ENCODE measurements at places on chromosomes 2 and 18. TPM values are rescaled to one million over a fixed set of nuclear protein-coding genes. Genes with fewer than 3 reads are reported as not detected.

PRSS56 gene
- not detected for total RNA-seq

FOXD4L1 gene
- total RNA-seq, result 0.16 TPM

RBBP8 gene
- total RNA-seq, result 66.6 TPM

- no peak overlapping the region for H3K4me3 ChIP-seq
- no peaks in the 10 kb centered on the region for H3K27me3 ChIP-seq
- no peak overlapping the region for H3K27ac ChIP-seq
- no peak for DNase-seq
- no peaks in the 10 kb centered on the region for H3K36me3 ChIP-seq
Measured at GRCh38 chr2:37837628-37838328, 87.3 kb upstream of the RMDN2 start.

DNA sequence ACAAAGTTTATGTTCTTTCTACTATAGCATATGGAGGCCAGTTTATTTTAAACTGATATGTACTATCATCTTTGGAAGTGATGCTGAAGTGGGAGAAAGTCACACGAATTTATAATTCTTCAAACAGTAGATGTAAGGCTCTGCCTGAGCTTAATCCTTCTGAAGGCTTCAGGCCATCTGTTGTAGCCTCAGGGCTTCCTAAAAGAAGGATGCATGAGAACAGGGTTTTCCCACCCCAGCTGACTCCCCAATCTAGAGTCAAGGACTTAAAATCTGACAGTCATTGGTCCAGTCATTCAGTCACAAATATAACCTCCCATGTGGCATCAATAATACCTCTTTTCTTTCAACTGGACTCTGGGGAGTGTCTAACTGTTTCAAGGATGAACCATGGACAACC is 330.5 kb downstream of the KCNS3 start:
- H3K27me3 ChIP-seq, result no peaks in the 10 kb centered on the region
- no peaks in the 10 kb centered on the region for H3K36me3 ChIP-seq
- DNase-seq, result no peak
- H3K4me3 ChIP-seq, result no peak overlapping the region
- H3K27ac ChIP-seq, result no peak overlapping the region

GRCh38 chr2:58146707-58147106 is 94.4 kb downstream of the FANCL start:
- no peaks in the 10 kb centered on the region for H3K36me3 ChIP-seq
- no peak overlapping the region for H3K27ac ChIP-seq
- H3K4me1 ChIP-seq, result no peaks in the 10 kb centered on the region
- H3K27me3 ChIP-seq, result no peaks in the 10 kb centered on the region
- no peak overlapping the region for H3K4me3 ChIP-seq

GRCh38 chr18:50651334-50651733 is 91.4 kb downstream of the MAPK4 start:
- H3K4me1 ChIP-seq, result no peaks in the 10 kb centered on the region
- no peak overlapping the region for H3K4me3 ChIP-seq
- H3K27me3 ChIP-seq, result no peaks in the 10 kb centered on the region
- H3K36me3 ChIP-seq, result no peaks in the 10 kb centered on the region
- DNase-seq, result no peak

- no peaks in the 10 kb centered on the region for H3K36me3 ChIP-seq
- DNase-seq, result no peak
Measured at GRCh38 chr2:29628108-29628745, 293.2 kb downstream of the ALK start.

DNA sequence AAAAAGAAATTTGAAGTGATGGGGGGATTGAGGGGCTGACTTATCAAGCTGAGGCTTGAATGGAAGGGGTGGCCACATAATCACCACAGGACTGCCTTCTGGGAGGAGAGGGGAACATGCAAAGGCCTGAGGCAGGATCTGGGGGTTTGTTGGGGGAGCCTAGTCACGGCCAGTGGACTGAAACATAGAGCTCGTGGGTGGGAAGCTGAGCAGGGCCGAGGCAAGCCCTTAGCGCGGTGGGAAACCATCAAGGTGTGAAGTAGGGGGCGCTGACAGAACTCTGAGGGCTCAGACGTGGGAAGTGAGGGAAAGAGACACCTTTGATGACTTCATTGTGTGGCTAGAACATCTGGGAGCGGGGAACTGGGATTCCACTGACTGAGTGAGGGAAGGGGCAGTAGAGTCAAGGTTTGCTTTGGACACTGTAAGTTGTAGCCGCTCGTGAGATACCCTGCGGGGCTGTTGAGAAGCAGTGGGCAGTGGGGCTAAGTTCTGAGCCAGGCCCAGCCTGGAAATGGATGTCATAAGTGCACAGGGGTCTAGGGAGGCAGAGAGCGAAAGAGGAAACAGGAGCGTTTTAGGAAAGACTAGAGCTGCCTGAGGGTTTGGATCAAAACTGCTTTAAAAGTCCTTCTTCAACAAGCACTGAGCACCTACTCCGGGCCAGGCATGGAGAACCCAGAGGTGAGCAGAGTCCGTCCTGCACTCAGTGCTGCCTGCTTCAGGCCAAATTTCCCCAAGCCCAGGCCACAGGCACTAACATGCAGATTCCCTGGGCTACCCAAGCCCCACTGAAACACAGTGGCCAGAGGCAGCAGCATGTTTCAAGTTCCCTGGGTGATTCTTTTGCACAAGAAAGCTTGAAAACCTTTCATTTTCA is 686 bp upstream of the SNORC start:
- no peak for DNase-seq
- no peaks in the 10 kb centered on the region for H3K27me3 ChIP-seq
- no peaks in the 10 kb centered on the region for H3K36me3 ChIP-seq

DNA sequence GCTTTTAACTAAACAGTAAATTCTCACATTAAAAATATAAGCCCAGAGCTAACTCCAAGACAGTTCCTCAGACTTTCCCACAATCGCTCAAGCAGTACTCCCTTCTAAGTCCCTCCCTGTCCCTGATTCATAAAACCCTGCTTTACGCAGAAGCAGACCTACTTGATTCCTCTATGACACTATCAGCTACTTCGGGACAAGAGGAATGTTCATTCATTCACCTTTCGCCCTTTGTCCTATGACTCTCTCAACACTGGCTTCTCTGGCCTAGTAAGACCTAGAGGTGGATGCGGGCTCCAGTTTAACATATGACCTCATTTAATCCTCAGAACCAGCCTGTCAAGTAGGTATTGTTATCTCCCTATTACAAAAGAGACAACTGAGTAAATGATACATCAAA is 10.2 kb downstream of the LPIN2 start:
- H3K36me3 ChIP-seq, result no peaks in the 10 kb centered on the region
- H3K27me3 ChIP-seq, result no peaks in the 10 kb centered on the region
- peaks cover 14% of the 10 kb centered on the region for H3K4me1 ChIP-seq

DNA sequence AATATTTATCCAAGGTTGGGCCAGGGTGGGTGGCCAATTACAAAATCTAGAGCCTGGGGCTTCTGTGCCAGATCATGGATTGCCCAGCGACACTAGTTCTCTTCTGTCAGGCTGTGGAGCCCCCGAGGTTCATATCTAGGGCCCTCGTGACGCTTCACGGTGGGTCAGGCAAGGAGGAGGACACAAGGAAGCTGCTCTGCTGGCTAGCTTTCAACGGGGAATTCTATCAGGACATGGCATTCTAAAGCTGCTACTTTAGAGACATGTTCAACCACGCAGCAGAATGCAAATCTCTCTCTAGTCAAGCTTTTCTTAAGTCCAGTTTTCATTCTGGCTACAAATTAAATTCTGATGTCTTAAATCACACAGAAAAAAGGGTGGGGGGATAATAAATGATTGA is 180.2 kb downstream of the THADA start:
- no peak overlapping the region for H3K4me3 ChIP-seq
- H3K36me3 ChIP-seq, result no peaks in the 10 kb centered on the region
- no peaks in the 10 kb centered on the region for H3K27me3 ChIP-seq
- DNase-seq, result no peak

GRCh38 chr2:46388881-46389280 is 90.5 kb upstream of the TMEM247 start:
- no peak for DNase-seq
- H3K4me1 ChIP-seq, result no peaks in the 10 kb centered on the region
- no peak overlapping the region for H3K4me3 ChIP-seq
- no peak overlapping the region for H3K27ac ChIP-seq
- no peaks in the 10 kb centered on the region for H3K27me3 ChIP-seq

DNA sequence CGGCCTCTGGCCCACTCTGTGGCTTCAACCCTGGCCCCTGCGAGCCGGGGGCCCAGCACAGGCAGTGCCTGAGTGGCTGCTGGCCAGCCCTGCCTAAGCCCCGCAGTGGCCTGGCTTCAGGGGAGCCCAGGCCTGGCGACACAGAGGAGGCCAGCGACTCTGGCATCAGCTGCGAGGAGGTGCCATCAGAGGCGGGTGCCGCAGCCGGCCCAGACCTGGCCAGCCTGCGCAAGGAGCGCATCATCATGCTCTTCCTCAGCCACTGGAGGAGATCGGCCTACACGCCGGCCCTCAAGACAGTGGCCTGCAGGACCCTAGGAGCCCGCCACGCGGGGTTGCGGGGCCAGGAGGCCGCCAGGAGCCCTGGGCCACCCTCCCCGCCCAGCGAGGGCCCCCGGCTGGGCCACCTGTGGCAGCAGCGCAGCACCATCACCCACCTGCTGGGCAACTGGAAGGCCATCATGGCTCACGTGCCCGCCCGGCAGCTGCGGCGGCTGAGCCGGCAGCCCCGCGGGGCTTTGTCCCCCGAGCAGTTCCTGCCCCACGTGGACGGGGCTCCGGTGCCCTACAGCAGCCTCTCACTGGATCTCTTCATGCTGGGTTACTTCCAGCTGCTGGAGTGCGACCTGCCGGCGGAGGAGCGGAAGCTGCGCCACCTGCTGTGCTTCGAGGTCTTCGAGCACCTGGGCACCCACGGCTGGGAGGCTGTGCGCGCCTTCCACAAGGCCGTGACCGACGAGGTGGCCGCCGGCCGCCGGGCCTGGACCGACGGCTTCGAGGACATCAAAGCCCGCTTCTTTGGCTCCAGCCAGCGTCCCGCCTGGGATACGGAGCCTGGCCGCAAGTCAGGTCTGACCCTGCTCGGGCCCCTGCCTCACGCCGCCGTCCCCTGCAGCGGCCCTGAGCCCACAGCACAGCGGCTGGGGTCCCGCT is 7.5 kb upstream of the KLHL30 start:
- H3K36me3 ChIP-seq, result no peaks in the 10 kb centered on the region
- no peak for DNase-seq
- no peaks in the 10 kb centered on the region for H3K27me3 ChIP-seq
- H3K4me1 ChIP-seq, result no peaks in the 10 kb centered on the region
- H3K27ac ChIP-seq, result no peak overlapping the region

DNA sequence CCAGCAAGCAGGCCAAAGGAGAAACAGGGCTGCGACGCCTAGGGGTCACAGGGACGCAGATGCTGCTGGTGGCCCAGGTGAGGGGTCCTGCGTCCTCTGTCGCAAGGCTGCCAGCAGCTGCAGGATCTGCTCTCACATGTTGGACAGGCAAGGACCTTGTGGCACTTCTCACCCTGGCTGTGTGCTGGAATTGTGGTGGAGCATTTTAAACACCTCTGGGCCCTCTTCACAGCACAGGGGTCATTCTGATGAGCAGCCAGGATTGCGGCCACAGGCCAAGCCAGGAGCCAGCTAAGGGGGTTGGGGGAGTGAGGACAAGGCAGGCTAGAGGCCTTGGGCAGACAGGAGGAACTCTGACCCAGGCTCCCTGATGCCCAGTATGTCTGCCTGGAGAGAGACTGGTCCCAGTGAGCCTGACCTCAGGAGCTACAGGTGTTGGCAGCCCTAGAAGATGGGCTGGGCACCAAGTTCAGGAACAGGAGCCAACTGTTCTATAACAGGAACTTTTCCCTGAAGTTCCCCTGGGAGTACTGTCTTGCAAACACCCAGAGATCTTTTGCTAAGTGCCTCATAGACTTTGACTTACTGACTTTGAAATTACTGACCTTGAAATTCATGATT is 40.2 kb downstream of the EFR3B start:
- no peak overlapping the region for H3K4me3 ChIP-seq
- H3K4me1 ChIP-seq, result no peaks in the 10 kb centered on the region
- DNase-seq, result no peak

DNA sequence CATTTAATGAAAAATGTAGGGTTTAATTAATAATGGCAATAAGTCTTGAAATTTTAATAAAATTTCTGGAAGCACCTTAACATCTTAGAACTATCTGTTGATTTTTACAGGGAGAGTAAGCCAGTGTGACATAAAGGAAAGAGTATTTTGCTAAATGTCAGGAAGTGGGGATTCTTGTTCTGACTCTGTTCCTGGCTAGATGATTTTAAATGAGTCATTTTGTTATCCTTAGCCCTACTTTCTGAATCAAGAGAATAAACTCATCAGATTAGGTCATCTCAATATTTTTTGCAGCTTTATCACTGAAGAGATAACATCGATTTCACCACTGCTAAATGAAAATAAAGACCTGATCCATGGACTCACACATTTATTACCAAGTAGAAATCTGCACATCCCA is 377.5 kb upstream of the CYRIA start:
- H3K27me3 ChIP-seq, result no peaks in the 10 kb centered on the region
- no peaks in the 10 kb centered on the region for H3K36me3 ChIP-seq
- no peaks in the 10 kb centered on the region for H3K4me1 ChIP-seq
- DNase-seq, result no peak
- H3K4me3 ChIP-seq, result no peak overlapping the region

GRCh38 chr18:58180738-58181353 is 136.8 kb downstream of the NEDD4L start:
- H3K27ac ChIP-seq, result no peak overlapping the region
- no peaks in the 10 kb centered on the region for H3K27me3 ChIP-seq
- no peak overlapping the region for H3K4me3 ChIP-seq
- H3K4me1 ChIP-seq, result no peaks in the 10 kb centered on the region

DNA sequence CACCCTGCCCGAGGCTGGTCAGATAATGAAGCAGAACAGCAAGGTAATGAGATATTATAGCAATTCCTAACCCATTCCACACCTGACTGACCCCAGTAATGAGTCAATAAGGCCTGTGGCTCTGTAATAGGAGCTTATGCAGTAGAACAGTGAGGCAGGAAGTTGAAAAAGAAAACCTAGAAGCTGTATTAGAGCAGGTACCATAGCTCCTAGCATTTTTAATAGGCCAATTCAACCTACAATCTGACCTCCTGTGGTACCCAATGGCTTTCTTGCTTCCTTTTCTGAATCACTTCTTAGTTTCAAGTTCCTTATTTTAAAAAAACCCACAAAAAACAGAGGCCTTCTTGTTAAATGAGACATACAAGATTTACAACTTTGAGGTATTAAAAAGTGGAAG is 43.6 kb upstream of the MAP2 start:
- no peaks in the 10 kb centered on the region for H3K27me3 ChIP-seq
- H3K27ac ChIP-seq, result no peak overlapping the region
- H3K36me3 ChIP-seq, result no peaks in the 10 kb centered on the region
- no peak overlapping the region for H3K4me3 ChIP-seq

DNA sequence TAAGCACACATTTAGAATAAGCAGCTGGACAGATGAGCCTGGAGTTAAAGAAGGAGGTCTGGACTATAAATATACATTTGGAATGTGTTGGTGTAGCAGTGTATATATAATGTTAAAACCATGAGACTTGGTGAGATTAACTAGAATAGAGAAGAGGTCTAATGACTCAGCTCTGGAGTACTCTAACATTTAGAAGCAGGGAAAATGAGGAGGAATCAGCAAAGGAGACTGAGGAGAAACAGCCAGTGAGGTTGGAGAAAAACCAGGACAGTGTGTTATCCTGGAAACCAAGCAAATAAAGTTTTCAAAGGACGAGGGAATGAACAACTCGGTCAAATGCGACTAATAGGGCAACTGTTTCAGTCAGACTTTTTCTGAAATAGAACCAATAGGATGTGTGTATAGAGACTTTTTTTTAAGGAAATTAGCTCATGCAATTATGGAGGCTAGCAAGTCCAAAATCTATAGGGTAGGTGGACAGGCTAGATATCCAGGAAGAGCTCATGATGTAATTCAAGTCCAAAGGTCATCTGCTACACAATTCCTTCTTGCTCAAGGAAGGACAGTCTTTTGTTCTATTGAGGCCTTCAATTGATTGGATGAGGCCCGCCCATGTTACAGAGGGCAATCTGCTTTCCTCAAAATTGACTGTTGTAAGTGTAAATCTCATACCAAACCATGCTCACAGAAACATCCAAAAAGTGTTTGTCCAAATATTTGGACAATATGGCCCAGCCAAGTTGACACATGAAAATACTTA is 10.8 kb upstream of the SESTD1 start:
- no peaks in the 10 kb centered on the region for H3K4me1 ChIP-seq
- DNase-seq, result no peak
- H3K27me3 ChIP-seq, result no peaks in the 10 kb centered on the region
- no peak overlapping the region for H3K27ac ChIP-seq

Measured in GM12878 (cell line).